Fibroblast of villous mesenchyme (primary cell): ENCODE measurements at places on chromosomes 4 and X. TPM values are rescaled to one million over a fixed set of nuclear protein-coding genes. Genes with fewer than 3 reads are reported as not detected.

GRCh38 chr4:182904211-182904761 lies 12.9 kb downstream of the DCTD start:
- DNase-seq, result no peak

DNA sequence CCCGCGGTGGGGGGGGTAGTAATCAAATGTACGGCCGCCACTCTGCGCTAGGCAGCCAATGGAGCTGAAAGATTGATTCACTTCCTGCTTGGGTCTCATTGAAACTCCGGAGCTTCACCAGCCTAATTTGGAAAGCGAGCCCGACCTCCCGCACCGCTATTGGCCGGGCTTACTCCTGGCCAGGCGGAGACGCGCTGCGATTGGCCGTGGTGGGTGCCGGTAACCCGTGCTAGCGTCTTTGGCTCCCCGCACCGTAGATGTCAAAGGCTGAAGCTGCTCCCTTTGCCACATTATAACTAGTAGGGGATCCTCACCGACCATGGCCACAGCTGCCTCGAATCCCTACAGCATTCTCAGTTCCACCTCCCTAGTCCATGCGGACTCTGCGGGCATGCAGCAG lies at the start of gene POU3F4:
Gene POU3F4 (plus strand): TSS at position 285 of the 400 bp plus-strand sequence. CDS start 35 bp downstream, at position 320.
- DNase-seq, result no peak

DNA sequence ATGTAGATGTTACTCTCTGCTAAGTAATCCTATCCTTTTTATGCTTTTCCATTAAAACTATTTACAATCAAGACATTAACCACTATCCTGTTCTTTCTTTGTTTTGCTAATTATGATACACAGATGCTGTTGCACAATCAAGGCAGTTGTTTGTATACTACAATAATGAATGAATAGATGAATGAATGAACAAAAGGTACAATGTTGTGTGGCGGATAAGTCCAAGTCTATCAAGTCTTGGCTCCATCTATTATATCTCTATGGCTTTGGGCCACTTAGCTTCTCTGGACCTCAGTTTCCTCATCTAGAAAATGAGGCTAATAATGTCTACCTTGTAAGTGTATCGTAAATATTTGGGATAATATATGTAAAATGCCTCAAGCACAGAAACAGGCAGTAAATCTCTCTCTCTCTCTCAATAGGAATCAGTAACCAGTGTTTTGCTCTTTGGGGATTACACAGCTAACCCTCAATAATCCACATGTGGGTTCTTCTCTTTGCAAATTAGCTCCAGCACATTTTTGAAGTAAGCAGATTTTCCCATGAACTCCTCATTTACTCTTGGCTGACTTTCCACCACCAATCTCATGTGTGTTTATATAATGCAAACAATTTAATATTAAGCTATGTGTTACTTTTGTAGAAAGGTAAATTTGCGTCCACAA lies 27.8 kb upstream of the TSPAN5 start:
- peak; percentile 25 for DNase-seq

DNA sequence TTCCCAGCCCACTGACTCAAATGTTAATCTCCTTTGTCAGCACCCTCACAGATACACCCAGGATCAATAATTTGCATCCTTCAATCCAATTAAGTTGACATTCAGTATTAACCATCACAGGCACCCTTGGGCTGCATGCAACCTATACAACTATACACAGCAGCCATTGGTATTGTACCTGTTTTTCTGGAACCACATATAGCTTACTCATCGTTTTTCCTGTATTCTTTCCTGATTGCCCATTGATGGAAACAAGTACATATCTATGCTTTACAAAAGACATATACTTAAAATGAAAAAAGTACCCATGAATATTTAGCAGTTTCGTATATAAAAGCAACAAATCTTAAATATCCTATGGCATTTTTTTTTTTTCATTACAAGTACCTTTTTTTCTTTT lies 3.7 kb upstream of the FOXR2 start:
- no peak for DNase-seq

DNA sequence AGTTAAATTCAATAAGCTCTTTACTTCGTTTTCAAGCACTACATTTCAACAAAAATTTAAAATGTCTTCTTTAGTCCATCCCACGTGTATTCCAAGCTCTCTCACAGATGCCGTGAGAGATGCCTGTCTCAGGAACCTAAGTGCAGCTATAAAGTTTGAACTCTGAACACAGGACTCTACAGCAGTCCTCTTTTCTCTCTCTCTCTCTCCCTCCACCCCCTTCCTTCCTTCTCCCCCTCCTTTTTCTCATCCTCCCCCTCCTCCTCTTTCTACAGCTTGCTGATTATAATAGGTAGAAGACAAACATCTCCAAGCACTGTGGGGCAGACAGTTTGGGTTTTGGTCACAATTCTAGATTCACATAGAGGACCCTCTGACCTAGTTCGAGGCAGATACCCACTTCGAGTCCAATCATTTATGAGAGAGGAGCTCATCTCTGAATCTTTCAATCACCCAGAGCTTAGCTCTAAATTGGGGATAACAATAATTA lies 31.5 kb upstream of the DCLK2 start:
- no peak for DNase-seq

DNA sequence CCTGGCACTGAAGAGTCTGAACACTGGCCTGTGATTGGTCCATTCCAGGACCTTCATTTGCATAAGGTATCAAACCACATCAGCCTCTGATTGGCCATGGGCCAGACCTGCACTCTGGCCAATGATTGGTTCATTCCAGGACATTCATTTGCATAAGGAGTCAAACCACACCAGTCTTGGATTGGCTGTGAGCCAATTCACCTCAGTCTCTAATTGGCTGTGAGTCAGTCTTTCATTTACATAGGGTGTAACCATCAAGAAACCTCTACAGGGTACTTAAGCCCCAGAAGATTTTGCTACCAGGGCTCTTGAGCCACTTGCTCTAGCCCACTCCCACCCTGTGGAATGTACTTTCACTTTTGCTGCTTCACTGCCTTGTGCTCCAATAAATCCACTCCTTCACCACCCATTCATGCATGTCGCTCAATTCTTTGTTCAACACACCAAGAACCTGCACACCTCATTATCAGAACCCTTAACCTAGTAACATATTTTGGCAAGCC lies 14.2 kb upstream of the HERC5 start:
- DNase-seq, result no peak

- no peak for DNase-seq
Measured at GRCh38 chrX:53440101-53440500, 5.9 kb upstream of the HSD17B10 start.

DNA sequence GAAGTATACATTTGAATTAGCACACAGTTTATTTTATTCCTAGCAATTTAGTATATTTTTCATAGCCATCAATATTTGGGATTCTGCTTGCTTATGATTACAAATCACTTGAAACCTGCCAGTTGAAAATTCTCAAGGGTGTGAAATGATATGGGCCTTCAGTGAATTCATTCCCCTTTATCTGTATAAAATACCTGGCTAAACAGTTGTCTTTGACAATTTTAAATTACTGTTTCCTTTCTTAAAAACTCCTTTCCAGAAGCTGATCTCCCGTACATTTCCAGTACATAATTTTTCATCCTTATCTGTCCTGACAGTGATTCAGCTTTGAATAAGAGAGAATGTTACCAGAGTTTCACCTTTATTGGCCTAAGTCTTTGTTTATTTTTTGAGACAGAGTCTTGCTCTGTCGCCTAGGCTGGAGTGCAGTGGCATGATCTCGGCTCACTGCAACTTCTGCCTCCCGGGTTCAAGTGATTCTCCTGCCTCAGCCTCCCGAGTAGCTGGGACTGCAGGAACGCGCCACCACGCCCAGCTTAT lies 13.9 kb downstream of the ATP7A start:
- DNase-seq, result no peak

GRCh38 chr4:54066718-54067129 lies 2.3 kb upstream of the CHIC2 start:
- no peak for DNase-seq

GRCh38 chr4:143728166-143728565 lies 27.7 kb upstream of the FREM3 start:
- peak; percentile 56 for DNase-seq

GRCh38 chr4:42904986-42905385 lies 12.5 kb downstream of the GRXCR1 start:
- no peak for DNase-seq

GRCh38 chr4:182451441-182451840 lies 208.2 kb downstream of the TENM3 start:
- no peak for DNase-seq

DNA sequence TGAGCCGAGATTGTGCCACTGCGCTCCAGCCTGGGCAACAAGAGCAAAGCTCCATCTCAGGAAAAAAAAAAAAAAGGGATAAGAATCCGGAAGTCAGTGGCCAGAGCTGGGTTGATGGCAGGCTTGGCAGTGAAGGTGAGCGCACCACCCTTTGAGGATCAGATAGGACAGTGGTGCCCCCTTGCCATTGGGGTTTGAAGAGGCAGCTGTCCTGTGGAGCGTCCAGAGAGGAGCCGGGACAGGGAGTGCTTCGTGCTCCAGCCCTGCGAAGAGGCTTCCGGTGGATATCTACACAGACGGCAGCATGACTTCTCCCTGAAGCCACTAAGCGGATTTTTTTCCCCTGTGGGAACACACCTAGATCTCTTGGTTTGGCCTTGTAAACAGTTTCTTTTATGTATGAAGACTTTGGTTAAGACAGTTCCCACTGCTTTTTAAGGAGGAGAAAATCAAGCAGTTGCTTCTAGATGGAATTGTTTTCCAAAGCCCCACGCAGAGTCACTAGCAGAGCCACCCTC lies 6.5 kb downstream of the TBC1D14 start:
- DNase-seq, result no peak

DNA sequence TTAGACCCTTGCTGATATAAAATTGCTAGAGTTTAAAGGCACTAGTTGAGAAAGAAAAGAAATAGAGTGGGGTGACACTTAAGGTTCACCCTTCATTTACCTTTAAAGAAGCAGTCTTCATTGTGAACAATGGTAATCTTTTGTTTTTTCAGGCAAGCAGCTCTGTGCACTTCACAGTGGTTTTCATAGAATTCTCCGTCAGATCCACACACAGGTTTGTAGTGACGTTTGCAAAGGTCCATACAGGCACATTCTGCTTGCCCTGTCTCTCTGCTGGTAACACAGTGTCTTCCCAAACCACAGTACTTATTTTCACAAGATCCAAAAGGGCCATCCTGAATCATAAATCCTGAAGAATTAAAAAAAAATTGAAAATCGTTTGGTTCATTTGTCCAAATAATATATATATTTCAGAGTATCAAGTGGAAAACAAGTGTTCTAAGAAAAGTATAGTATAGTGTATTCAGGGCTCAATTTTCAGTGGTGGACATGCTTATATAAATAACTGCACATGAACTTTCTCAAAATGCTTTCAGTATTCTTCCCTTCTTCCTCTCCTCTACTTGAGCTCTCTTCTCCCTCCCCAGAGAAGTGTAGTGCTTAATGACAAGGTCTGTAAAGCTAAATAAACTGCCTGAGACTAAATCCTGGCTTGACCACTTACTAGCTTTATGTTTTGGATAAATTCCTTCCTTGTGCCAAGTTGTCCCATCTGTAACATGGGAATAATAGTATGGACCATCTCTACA lies 243.3 kb downstream of the FSTL5 start:
- DNase-seq, result no peak

DNA sequence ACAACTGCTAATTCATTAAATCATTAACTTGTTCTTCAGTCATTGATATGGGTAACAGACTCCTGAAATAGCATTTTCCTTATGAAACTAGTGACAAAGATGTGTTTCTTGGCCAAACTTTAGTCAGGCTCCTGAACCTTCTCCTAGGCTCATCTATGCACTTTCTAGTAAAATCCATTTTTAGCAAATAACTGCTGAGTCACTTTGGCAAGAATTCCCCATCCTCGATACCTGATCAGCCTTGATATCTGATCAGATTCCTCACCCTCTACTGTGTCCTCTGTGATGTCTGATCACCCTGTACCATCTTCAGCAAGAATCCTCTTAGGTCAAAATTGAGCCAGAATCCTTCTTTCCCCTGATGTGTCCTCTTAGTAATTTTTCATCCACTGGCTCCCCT lies 161.2 kb upstream of the TAPT1 start:
- DNase-seq, result no peak

GRCh38 chr4:71167083-71167482 lies 171.7 kb upstream of the SLC4A4 start:
- DNase-seq, result no peak

- DNase-seq, result no peak
Measured at GRCh38 chrX:122188751-122189150, 995.3 kb upstream of the GRIA3 start.

DNA sequence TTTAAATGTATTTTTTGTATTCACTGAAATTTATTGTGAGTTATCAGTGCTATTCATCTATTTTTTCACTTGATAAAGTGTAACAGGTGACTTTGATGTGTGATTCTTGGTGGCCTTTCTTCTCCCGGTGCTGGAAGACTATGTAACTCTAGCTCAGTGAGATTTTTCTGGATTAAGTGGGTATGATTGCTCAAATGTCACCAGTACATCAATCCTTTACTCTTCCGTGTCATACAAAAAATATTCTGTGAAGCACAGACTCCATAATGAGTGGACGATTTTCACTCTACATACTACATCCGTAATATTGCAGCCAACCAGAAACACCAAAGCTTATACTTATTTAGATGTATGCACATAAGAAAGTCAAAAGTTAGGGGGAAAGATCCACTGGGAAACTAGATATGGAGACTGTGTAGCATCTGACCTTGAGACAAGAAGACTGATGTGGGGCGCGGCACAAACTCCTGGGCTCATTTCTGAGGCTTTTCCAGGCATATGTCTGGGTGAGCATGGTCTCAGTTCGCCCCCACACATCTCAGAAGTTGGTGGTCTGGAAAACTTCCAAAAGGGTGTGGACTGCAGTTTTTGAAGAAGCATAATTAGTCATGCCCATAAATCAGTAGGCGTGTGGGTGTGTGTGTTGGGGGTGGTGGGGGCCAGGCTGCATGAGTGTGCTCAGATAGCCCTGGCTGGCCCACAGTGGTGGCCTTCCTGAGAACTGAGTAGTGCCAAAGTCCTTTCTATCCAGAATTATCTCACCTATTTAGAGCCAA lies 53.9 kb upstream of the TENM3 start:
- peak; percentile 73 for DNase-seq

DNA sequence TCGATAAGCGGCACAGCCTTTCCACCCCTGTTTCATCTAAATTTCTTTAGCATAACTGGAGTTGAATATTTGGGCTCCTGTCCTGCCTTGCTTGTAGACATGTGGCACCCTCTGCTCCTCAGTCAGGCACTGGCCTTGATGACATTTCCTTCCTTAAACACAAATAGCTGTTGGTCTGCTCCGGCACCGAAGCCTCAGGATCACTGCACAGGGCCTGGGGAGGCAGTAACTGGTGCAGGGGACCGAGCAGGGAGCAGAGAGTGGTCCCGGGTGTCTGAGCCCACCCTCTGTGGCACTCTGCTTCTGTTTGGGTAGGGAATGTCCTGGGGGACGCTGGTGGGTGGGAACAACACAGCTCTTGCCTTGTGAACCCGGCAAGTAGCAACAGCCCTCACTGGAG lies 13.6 kb downstream of the RGS12 start:
- DNase-seq, result no peak

Gene GUCY1B1
- total RNA-seq, result 1.7 and 1.9 TPM in 2 replicates

Gene ANK2
- total RNA-seq, result 15.1 and 23.2 TPM in 2 replicates

Gene CORIN
- 3.2 and 5.6 TPM in 2 replicates for total RNA-seq

Gene HSD17B13
- total RNA-seq, result under 0.01 TPM in 1 of 2 replicates, not detected in the other

Gene LYAR
- 6.1 and 12.1 TPM in 2 replicates for total RNA-seq

Gene CNGA1
- under 0.01 and 0.64 TPM in 2 replicates for total RNA-seq

Gene STATH
- not detected in 2 replicates for total RNA-seq

Gene MYOZ2
- 0.32 and 0.43 TPM in 2 replicates for total RNA-seq
